ENCODE measurements at places on chromosomes 4 and X.

GRCh38 chr4:115780835-115781234, 667.4 kb upstream of the NDST4 start:
- DNase-seq = no peak

DNA sequence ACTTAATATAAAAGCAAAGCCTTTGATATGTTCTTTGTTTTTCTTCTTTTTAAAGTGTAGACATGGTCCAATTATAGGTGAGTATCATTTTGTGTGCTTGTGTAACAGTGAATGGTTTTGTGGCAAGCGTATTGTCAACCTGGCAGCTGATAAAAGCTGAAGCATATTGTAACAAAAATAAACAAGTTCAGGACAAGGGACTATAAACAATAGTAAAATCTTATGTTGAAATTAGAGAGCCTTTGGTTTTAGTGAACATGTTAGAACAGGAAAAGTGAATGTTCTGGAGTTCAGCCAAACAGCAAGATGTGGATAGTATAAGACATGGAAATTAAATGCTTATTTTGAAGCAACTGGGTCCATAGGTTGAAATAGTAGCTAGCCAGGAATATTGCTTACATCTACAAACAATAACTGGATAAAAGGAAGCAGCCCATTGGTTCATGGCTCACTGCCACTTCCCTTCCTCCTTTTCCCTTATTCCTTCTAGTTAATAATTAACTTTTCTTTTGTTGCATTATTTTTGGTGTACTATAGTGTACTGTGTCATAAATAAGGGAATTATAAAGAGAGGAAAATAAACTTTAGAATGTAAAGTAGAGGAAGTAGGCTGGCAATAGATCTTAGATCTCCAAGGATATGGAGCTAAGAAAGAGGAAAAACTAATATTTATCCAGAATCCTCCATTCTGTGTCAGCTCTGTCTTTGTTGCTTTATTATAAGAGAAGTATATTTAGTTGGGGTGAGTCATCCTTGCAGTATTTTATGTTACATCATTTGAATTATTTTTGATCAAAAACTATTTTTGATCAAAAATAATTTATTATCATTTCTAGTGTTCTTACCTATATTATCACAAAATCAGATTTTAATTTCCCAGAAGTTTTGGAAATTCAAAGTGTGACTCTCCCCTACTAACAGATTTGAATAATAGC, 65.6 kb downstream of the MRPL1 start:
- no peak for DNase-seq

DNA sequence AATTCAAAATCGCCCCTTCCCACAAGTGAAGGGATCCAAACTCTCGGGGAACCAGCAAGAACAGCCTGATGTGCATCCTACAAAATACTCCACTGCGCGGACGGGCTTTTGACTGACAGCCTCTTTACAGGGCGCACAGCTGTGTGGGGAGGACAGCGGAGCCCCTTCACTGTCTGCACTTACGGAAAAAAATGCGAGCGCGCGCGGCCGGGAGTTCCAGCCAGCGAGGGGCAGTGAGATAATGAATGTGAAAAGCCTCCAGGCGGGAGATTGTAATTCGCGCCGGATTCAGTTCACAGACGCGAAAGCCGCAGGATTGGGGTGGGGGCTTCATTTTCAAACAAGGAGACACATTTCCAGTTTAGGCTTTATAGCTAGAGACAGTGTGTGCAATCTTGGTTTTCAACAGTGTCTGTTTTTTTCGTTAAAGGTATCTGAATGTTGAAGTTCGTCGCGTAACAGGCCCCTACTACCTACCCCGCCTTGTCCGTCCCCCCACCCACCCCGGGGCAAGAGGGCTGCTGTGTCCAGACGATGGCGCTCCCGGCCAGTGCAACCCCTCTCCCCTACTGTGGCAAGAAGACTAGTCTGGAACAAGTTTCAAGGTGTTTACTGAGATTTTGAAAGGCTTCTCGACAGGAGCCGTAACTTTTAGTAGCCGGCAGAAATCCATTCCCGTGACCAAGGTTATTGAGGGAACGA, 1.7 kb upstream of the GPR50 start:
- DNase-seq = no peak

DNA sequence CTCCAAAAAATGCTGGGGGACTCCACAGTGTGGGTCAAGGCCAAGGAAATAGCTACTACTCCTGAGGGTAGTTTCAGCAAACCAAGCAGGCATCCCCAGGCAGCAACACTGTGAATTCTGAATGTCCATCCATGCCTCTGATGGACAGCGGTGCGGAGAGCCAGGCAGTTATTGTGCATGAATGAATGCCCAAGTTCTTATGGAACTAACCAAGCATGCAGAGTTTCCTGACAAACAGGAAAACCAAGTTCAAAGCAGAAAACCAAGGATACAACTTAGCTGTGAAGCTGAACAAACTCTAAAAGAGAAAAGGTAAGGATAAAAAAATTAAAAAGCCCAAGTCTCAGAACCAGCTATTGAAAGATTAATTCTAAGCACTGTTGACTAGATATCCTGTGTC, 642.6 kb upstream of the HS3ST1 start:
- DNase-seq = no peak

DNA sequence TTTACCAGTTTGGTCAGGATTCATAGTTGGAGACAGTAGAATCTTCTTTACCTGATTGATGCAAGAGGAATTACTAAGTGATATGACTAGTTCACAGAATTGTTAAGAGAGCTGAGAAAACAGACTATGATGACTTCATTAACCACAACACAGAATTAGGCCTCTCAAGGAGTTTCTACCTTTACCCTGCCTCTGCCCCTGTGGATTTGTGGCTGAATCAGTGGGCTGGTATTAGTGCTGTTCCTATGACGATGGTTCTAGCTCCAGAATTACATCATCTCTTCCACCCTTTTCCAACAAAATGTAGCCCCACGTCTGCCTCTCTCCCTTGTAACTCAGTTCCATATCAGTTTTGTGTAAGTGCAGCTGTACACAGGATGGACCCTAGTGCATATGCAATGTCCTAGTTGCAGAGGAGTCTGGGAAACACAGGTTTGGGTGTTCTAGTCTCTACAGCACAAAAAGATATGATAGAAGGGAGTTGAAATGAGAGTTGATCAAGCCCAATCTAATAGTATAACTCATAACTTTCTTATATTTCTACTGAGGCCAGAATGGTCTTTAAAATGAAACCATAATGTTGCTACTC, 99.3 kb downstream of the ANXA5 start:
- no peak for DNase-seq

GRCh38 chrX:39528161-39528916, 569.4 kb downstream of the BCOR start:
- DNase-seq = no peak

DNA sequence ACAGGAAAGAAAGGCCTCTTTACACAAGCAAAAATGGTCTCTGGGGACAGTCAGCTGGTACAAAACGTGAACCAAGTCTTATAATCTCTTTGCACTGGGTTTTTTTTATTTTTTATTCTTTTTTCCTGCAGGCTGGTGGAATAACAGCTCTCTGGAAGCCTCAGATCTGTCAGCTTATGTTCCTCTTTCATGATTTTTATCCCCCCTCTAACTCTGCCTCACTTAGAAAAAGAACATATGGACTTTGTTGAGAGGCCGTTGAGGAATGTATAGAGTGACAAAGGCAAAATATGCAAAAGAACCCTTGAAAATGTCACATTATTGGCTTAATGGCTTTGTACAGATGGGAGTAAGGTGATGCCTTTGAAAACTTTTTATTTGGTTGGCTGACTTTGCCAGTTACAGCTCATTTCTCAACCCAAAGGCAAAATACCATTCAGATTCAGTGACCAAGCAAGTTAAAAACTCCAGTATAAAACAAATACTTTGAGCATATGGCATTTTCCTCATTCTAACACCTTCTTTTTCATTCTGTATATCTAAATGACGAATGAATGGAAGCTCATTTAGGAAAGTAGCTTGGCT, 111.1 kb downstream of the RNF150 start:
- no peak for DNase-seq

DNA sequence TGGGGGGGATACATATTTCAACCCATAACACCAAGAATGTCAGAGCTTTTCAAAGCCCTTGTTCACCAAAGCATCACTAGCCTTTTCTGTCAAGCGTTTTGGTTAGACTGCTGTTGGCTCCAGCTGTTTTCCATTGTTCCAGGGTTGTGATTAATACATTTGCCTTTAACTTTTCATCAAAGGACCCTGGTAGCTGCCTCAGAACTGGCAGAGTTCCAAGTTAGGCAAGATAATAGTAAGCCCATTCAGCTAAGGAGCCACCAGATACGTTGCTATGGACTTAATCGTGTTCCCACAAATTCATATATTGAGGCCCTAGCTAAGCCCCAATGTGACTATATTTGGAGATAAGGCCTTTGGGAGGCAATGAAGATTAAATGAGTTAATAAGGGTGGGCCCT, 37.1 kb downstream of the ENOPH1 start:
- DNase-seq = no peak

DNA sequence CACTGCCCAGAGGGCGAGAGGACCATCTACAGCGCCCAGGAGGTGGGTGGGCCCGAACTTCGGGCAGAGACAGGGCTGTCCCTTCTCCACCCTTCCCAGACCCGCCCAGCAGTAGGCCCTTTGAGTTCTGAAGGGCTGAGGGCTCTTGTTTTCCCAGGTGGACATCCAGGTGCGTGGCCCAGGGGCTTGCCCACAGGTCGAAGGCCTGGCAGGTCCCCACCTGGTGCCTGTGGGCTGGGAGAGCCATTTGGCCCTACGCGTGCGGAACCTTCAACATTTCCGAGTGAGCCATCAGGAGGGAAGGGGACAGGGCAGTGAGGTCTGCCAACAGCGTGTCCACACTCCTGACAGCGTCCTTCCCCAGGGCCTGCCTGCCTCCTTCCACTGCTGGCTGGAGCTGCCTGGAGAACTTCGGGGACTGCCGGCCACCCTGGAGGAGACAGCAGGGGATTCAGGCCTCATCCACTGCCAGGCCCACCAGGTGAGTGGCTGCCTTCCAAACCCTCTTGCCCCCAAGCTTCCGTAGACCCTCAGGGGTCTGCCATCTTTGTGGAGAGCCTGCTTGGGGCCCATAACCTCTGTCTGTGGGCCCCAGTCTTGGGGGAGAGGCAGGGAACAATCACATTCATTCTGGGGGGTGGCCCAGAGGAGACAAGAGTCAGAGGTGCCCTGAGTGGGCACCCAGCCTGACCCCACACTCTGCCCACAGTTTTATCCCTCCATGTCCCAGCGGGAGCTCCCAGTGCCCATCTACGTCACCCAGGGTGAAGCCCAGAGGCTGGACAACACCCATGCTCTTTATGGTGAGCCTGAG, 6.8 kb downstream of the PLXNB3 start:
- no peak for DNase-seq

DNA sequence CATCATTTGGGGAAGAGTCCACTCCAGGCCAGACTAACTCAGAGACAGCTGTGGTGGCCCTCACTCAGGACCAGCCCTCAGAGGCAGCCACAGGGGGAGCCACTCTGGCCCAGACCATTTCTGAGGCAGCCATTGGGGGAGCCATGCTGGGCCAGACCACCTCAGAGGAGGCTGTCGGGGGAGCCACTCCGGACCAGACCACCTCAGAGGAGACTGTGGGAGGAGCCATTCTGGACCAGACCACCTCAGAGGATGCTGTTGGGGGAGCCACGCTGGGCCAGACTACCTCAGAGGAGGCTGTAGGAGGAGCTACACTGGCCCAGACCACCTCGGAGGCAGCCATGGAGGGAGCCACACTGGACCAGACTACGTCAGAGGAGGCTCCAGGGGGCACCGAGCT, 3.3 kb upstream of the ERAS start:
- no peak for DNase-seq

DNA sequence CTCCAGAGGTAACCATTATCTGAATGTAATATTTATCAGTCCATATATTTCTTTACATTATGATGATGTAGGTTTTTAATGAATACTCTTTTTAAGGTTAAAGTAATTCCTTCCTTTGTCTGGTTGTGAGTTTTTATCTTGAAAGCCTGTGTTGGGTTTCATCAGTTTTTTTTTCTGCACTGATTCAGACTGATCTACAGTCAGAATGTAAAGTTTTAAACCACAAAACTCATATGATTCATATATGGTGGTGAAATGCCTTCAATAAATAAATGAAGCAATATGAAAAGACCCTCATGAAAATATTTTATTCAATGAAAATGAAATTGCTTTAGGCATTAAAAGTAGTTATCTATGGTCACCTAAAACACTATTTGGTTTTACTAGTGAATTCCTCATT, 47.1 kb downstream of the SORBS2 start:
- no peak for DNase-seq

DNA sequence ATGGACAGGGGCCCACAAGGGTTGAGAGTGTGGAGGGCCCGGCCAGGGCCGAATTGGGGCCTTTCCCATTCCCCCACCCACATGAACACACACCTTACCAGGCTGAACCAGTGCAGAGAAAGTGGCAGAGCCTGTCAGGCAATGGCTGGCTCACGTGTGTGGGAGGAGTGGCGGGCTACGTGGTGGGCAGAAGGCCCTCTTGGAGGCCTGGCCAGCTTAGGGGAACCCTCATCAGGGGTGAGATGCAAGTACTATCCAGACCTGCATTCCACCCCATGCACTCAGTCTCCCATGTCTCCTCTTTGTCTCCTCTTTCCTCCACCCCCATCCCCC, 965 bp downstream of the TCEAL4 start:
- no peak for DNase-seq

GRCh38 chrX:131827935-131828334, 195.2 kb upstream of the STK26 start:
- DNase-seq = no peak

GRCh38 chr4:130576218-130576617, 1480.3 kb downstream of the C4orf33 start:
- no peak for DNase-seq

DNA sequence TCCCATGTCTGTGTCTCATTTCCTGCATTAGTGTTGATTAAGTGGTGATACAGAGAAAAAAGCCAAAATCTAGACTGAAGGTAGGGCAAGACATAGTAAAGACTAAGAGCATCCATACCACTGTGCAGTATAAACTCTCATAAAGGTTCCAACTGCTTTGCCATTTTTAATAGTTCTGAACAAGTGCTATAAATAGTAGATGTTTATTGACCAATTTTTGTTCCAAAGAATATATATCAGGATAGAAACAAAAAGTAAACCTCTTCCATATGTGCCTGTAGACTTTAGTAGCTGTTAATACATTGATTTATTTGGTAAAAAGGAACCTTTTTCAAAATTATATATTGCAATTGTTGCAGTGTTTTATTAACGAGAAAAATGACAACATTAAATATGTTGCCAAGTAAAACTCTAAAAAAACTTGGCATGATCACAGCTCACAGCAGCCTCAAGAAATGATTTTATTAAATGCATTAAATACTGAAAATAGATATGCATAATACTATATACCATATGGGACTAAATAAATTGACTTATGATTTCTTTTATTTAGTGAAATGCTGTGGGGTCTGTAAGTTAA, 22.3 kb upstream of the AASDH start:
- no peak for DNase-seq

DNA sequence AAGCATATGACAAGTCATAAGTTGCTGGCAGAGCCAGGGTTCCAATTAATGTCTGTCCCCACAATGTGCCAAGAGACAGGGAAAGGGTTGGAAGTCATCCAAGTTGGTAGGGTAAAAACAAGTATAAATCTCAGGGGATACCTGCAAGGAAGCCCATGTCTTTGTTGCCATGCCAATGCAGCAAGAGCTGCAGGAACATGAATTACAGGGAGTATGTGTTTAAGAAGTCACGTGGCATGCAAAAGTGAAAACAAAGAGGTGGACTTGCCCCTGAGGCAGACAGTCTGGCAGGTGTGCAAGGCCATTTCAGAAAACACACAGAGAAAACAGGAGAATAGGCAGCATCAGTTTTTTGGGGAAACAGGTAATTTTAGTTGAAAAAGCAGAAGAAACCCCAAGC, 29.4 kb downstream of the C4orf51 start:
- no peak for DNase-seq

Measured in activated T-helper 1 cell treated with anti-CD3 and anti-CD28 coated beads, Interleukin-2, amount 50 U/mL, for 16 hours (primary cell).